ENCODE measurements at places on chromosomes 7 and 10.

GRCh38 chr10:105950410-105950809 is 1214.1 kb downstream of the SORCS1 start:
- no peak for DNase-seq

- DNase-seq = no peak
These were observed at the start of gene TRIM24 for GRCh38 chr7:138460176-138460648. TRIM24 (plus strand) TSS chr7:138460259; CDS start chr7:138460549, 290 bp downstream.

- DNase-seq = no peak
These were observed 15.0 kb downstream of the CEP41 start for GRCh38 chr7:130425796-130426195.

DNA sequence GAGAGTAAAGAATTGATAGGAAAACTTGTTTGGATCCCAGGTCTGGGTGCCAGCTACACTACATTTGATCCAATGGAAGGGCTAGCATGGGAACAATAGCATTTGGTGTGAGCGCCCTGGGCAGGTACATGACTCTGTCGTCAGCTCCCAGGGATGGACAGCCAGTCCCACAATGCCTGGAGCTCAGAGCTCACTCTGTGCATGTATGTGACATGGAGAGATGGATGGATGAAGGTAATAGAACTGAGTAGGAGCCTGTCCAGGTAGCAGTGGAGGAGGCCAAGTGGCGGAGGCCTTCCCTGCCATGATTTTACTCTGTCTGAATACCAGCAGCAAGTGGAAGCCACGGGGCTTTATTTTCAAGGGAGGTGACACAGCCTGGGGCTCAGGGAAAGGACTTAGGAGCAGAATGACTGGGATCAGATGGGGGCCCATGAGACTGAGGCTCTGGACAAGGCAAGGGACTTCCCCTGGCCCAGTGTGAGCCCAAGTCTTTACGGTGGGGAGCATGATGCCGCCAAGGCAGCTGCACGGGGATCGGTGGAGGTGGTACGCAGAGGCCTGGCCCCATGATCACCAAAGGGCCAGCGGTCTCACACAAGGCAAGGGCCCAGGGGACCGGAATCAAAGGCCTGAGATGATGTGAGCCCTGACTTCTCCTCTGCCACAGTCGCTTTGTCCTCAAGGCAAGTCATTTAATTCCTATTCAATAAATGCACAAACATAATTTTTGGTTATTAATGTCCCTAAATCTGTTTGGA is 5.9 kb downstream of the PTPRE start:
- DNase-seq = peak; percentile 91

- DNase-seq = no peak
These were observed 139.6 kb downstream of the WDR37 start for GRCh38 chr10:1195828-1196227.

DNA sequence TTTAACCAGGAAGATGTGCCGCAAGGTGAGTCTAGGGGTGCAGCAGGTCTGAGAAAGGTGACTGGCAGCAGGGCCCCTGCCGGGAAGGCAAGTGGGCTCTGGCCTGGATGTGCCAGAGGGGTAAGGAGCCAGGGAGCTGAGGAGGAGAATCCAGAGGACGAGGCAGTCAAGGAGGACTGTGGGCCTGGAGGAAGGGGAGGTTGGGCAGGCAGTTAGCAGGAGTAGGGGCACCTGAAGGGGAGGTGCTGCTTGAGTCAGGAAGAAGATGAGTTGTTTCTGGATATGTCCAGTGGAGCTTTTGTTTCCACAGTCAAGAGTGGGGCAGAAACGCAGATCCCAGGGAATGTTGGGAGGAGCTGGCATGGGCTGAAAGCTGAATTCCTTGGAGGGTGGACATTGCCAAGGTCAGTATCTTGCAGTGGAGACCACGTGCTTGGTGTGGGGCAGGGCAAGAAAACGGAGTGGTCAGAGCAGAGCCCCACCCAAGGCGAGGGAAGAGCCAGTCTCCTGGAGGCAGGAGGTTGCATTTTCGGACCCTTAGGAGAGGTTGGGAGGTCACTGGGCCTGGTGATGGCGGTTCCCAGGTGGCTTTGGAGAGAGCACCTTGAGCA is 34.0 kb downstream of the MINDY4 start:
- peak; percentile 64 for DNase-seq

DNA sequence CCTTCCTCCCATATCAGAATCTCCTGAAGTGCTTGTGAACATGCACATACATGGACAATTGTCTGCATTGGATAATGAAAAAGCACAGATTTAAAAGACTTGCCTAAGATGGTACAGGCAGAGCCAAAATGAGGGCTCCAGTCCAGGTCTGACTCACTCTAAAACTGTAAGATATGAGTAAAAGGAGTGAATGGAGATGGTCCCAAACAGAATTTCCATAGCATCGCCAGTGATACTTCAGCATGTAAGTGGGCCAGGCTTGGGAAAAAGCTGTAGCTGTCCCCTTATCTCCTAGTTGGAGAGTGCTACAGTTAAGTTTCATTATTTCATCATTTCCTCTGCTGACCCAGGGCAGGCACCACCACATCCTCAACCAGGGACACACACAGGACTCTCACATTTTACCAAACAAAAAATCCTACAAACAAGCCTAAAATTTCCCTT is 26.4 kb upstream of the IL6 start:
- DNase-seq = no peak

DNA sequence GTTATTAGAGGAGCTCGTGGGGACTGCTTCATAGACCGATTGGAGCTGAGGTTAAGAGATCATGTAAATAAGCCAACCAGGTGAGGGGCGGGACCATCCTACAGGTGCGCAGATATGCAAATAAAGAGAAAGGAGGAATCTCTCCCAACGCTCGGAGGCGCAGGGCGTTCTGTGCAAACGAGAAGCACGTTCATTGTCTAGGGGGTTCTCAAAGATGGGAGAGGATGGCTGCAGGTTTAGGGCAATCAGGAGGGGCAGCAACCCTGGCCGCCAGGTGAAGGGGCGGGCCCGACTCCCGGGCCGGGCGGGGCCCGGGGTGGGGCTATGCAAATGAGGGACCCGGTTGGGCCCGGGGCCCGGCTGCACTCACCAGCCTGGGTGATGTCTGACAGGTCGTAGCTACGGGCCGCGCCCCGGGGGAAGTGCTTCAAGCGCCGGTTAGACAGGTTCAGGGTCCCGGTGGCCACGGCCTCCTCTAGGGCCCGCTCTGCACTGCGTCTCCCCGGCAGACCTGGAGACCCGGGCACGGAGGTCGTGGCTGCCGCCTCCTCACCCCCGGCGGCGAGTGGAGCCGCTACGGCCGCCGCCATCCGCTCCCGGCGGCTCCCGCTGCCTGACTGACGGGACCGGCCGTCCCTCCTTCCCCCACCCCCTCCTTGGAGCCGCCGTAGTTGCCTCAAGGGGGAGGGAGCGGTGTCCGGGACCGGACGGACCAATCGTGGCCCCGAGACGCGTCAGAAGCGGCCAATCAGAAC is at the start of gene LRCH4:
Gene LRCH4 (minus strand): TSS at position 619 of the 755 bp plus-strand sequence. CDS start 29 bp downstream, at position 590.
- no peak for DNase-seq

GRCh38 chr10:99975942-99976809 is 33.6 kb downstream of the DNMBP start:
- no peak for DNase-seq

DNA sequence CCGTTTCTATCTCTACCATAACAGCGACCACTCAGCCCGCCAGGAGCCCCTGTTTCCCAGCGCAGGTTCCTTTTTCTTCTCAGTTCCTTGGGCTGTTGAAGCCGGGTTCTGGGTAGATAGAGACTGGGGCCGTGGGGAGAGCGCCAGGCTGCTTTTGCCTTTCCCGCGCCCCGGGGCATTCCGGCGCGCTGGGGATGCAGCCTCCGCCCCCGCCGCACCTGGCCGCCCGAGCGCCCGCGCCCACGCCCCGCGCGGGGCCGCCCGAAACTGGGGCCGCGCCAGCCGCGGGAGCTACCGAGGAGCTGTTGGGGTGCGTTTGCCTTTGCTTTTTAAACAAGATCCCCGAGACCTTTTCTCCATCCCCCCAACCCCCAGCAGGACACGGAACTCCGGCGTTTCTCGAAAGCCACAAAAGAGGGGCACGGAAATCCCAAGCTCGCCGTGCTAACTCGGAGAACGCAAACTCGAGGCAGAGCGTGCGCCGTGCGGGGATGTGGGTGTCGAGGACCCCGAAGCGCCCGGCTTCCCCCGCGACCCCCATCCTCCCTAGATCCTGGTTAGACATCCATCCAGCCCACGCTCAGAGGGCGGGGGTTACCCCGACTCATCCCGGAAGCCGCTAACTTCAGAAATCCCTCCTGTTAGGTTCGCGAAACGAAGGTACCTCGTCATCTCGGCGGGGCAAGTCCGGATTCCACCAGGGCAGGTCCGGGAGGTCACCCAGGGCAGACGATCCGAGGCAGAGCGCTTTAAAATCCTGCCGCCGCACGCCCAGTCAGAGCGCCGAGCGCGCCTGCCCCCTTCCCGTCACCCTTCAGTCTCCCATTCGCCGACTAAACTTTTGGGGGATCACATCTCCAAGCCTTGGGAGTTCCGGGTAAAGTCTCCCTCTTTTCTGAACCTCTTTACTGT is 1.0 kb downstream of the GRM8 start:
- DNase-seq = no peak
